ENCODE measurements at places on chromosomes 16 and 17.

GRCh38 chr16:2840914-2841313, 10.8 kb downstream of the ZG16B start:
- no peak for DNase-seq

- DNase-seq: no peak
Observed at GRCh38 chr17:31274252-31274651, 22.8 kb downstream of the OMG start.

- DNase-seq: no peak
Observed at GRCh38 chr17:78154903-78155811, 9.0 kb downstream of the C17orf99 start.

- no peak for DNase-seq
Observed at GRCh38 chr17:2238432-2239169, 65.0 kb downstream of the SMG6 start.

- DNase-seq: no peak
Observed at GRCh38 chr17:72135546-72136325, 14.9 kb downstream of the SOX9 start.

DNA sequence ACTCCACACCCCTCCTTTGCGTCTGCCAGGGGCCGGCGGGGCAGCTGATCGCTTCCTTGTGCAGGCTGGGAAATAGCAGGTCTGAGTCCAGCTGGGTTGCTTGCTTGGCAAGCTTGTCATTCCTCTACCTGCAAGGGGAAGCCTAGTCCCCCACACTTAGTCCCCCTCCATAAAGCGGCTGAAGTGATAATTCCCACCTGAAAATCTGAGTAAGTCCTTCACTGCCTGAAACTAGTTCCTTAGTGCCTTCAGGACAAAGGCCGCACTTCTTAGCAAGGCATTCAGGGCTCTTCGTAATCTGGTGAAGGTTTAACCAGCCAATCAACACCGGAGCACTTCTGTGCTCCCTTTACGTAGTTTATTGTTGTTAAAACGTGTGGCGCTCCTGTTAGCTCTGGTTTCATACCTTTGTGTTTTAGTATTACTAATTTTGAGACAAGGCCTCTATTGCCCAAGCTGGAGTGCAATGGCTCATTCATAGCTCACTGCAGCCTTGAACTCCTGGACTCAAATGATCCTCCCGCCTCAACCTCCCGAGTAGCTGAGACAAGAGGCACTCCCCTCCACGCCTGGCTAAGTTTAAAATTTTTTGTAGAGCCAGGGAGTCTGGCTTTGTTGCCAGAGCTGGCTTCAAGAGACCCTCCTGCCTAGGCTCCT, 817 bp downstream of the PSKH1 start:
- DNase-seq: peak; percentile 15

- no peak for DNase-seq
Observed at GRCh38 chr17:43316522-43317142, 82.2 kb upstream of the ARL4D start.

DNA sequence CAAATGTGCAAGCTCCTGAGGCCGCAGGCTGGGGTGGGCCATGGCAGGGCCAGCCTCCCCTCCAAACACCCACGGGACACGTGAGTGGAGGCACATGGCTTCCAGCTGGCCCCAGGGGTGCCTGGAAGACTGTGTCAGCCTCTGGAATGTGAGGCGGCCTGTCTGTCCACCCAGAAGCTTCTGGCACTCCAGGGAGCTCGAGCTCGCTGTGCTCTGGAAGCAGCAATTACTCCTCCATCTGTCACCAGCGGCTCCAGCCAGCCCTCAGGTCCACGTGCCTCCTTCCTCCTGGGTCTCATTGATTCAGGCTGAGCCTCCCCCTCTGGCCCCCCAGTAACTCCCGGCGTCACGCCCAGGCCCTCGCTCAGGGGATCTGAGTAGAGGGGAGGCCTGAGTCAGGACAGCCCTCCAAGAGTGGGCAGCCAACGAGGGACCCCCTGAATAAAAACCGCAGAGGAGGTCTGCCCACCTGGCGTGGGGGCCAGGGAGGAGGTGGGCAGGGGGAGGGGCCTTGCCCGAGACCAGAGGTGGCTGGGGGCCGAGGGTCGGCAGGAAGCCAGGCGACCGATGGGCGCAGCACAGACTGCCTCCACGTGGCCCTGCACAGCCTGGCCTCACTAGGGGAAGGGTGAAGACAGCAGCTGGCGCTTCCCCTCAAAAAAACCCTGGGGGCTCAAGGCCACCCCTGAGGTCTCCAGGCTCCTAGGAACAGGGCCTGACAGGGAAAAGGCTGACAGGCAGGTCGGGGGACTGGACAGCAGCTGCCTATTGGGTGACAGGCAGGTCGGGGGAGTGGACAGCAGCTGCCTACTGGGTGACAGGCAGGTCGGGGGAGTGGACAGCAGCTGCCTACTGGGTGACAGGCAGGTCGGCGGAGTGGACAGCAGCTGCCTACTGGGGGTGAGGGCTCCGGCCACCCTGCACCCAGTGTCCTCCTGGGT, 11.9 kb downstream of the PIEZO1 start:
- DNase-seq: no peak

DNA sequence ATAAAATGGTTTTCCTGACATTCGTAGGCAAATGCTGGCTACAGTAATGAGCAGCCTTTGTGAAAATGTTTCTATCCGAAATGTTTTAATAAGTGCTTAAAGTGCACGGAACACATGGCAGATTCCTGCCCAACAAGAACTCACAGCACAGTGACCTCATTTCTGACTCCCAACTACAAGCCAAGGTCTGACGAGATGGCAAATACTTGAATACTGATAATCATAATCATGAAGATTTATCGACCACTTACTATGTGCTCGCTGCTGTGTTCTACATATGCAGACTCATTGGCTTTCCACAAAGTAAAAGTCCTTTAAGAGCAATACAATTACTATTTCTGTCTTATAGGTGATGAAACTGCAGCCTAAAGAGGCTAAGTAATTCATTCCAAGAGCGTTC, 238.1 kb upstream of the CDH5 start:
- no peak for DNase-seq

GRCh38 chr17:74455821-74456220, 10.6 kb upstream of the CD300A start:
- no peak for DNase-seq

DNA sequence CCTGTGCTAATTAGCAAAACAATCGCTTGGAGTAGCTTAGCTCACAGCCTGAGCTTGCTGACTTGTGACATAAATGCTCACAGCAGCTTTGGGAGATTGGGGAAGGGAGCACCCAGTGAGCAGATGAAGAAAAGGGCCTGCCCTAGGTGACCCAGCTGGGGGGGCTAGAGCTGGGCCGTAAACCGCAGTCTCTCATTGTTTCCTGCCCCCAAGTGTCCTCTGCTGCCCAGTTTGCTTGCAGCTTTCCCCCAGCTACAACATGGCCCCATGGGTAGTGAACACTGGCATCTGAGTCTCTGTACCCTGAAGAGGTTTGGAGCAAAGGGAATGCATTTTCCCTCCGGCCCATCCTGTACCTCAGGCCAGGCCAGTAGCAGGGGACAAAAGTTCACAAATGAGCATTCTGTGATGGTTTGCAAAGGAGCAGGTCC, 349.4 kb downstream of the SLC39A11 start:
- DNase-seq: no peak

DNA sequence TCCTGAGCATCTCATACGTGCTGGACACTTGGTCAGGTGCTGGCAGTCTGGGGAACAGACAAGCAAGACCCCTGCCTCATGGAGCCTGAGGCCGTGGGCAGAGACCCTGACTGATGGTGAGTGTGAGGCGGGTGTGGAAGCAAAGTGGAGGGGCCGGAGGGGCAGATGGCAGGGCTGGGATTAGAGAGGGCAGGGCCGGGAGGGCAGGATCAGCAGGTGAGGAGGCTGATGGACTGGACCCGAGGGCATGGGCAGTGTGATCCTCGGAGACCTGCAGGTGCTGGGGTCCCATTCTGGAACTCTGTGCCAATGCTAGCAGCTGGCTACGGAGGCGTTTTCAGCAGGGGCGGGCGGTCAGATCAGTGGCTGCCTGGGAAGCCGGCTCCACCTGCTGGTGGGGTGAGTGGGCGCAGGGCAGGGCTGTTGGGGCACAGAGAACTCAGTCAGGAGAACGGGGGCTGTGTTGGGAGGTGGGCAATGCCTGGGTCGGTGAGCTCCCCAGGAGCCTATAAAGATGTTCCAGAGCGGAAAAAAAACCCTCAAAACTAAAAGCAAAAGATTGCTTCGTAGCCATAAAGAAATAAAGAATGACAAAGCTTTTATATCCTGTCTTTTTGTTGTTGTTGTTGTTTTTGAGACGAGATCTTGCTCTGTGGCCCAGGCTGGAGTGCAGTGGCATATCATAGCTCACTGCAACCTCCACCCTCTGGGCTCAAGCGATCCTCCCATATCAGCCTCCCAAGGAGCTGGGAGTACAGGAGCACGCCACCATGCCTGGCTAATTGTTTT, 8.9 kb upstream of the C16orf74 start:
- DNase-seq: no peak

All from stimulated activated CD4-positive, alpha-beta T cell treated with anti-CD3 and anti-CD28 coated beads, Interleukin-4, amount 100 ng/mL, for 24 hours (primary cell).